Pulmonary artery endothelial cell (primary cell): ENCODE measurements at places on chromosomes 1 and 21.
A peak's percentile ranks its signal among the peaks of the same experiment; 100 is the strongest.

DNA sequence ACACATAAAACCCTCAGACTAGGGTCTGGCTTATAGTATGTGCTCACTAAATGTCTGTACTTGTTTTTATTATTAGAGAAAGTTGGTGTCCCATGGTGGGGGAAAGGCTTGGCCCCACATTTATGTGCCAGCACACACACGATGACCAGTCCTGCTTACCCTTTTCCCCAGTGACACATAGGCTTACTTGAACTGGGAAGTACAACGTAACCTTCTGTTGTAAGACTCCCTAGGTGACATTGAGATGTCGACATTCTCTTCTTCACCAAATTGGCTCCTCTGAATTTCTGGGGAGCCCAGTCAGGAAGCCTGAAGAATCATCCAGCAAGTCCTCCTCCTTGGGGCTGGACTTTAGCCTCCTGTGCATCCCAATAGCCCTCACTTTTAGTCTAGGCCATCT, 1.7 kb upstream of the MECR start:
- no peak for DNase-seq

DNA sequence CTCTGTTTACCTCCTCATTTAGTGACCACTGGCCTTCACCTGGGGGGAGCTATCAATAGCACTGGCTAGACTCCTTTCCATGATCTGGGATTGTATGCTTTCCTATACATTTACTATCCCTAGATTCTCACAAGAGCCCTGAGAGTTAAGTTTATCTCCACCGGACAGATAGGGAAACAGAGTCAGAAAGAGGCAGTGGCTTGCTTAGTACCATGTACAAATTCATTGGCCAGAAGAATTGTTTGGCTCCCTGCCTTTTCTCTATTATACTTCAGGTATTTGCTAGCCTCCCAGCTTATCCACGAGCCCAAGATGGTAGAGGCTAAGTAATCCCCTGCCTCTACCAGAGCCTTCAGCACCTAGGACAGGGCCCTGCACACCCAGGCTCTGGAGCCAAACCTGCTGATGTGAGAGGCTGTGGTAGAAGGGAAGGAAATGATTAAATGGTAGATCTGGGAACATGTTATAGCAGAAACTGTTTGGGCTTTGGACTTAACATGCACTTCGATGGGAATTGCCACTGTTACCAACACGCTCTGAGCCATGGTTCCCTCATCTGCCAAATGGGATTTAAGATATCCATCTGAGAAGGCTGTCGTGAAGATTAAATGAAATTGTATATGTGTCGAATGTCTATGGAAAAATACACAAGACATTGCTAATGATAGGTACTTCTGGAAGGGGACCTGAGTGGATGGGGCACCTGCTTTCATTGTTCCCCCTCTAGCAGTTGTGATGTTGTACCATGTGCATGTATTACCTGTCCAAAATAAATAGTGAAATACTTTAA, 3.1 kb upstream of the BLACAT1 start:
- peak; percentile 22 for DNase-seq

DNA sequence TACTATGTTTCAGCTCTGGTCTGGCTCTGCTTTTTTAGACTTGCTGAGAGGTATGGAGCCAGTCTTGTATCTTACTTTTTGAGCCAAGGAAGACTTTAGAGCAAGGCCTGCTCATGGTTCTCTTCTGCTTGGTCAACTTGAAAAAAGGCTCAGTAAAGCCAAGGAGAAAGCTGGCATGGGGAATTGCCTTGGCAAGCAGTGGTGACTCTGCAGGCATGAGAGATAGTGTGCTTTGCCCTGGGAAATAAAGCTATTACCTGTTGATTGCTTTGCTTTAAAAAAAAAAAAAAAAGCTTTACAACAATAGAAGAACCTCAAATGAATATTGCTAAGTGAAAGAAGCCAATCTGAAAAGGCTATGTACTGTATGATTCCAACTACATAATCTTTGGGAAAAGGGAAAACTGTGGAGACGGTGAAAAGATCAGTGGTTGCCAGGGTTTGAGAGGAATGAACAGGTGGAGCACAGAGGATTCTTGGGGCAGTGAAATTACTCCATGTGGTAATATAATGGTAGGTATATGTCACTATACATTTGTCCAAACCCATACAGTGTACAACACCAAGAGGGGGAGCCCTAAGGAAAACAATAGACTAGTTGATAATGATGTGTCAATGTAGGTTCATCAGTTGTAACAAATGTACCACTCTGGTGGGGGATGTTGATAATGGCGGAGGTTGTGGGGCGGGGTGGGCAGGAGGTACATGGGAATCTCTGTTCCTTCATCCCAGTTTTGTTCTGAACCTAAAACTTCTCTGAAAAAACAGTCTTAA, 87.6 kb downstream of the HMCN1 start:
- DNase-seq = no peak

GRCh38 chr1:40130892-40131291, 30.3 kb upstream of the RLF start:
- peak; percentile 29 for DNase-seq

DNA sequence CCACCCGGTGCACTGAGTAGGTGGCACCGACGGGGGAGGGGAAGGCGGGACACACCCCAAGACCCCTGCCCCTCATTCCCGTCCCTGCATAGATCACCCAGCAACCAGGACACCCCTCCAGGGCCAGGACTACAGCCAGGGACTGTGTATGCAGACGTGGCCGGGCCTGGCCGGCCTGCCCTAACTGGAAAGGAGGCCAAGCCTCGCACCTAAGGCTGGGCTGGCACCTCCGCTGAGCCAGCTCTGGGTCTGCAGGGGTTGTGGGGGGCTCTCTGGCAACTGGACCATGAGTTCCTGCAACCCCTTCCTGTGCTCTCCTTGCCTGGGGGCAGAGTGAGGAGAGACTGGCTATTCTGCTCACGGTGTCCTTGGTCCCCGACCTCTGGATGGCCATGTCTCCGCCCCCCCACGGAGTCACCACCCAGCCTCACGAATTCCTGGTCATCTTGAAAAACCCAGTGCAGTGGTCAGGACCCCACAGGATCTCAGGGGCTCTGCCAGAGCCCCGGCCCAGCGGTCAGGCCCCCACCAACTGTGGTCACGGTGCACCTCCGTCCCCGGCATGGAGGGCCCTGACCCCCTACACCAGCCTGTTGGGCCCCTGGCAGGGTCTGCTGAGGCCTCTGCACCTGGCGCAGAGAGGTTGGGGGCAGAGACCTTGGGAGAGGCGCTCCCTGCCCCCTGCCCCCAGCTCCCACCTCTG, 1.1 kb upstream of the FNDC10 start:
- no peak for DNase-seq

DNA sequence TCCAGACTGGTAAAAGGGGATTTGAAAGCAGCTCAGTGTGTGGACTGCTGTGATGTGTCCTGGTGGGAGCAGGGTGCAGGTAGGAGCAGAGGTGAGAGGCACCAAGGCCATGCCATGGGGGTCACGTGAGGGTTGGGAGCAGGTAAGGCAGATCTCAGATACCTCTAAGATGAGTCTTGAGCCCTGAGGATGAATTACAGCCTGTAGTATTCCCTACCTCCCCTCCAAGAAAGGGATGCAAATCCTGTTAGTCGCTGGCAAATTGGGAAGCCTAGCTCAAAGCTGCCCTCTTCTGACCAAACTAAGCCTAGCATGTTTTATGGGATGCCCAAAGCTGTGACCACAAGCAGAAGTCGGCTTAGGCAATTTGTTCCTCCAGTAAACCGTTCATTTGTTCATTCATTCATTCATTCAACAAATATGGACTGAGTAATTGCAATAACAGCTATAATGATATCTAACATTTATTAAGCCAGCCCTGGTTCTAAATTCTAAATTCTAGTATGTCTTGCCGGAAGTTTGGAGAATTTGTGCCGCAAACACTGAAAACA, 3.9 kb upstream of the NUAK2 start:
- DNase-seq = peak; percentile 40

DNA sequence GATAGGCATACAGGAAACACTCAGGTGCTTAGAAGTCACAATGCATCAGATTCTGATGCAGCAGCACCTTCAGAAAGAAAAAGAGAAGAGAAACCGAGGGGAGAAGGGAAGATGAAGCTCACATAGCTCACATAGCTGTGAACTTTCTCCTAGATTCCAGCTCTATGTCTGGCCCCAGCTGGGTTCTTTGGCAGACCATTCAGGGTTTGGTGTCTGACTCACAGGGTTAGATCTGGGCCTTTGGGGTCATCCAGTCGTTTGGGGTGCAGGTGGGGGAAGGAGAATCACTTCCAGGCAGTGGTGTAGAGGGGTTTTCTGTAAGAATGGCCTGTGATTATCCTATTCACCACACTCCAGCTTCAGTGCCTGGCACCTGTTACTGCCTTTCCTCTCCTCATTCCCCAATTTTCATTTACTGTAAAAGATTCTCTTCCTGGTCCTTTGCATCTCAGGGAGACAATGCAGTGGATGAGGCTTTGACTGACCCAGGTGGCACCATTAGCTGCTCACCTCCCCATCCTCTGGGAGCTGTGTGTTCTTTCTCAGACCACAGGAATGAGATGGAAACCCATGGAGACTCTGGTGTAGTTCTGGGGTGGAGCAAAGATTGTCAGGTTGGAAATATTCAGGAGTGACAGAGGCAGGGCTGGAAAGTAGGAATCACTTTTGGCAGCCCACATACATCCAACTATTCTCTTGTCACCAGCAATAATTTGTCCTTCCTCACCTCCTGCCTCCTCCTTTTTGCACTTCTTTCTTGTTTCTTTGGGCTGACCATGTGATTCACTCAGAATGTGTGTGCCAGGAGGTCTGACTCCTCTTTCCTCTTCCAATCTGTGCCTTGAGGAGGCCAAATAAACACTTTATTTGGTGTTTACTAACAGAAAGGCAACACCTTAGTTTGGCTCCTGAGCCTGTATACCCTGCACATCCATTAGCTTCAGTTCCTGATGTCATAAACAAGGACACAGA, 103.3 kb downstream of the PAPPA2 start:
- DNase-seq = no peak

DNA sequence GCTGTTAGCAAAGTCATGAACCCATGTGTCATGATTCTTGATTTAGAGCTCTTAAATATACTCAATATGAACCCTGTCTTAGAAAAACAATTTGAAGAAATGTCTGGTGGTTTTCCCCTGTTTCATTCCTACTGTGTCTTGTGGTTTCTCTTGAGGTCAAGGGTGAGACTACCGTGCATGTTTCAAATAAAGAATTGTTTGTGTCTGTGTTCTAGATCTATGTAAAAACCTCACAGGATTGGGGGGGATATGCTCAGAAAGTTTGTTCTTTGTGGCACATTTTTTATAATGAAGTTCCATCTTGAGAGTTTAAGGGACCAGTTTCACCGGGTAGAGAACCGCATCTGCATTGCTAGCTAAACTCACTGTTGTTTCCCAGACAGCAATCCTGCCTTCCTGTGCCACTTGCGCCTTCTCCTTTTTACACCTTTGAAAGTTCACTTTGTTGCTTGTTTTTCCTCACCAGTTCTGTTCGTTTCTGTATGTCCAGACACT, 30.9 kb upstream of the CACYBP start:
- DNase-seq = peak; percentile 17

GRCh38 chr1:209705033-209705598, 470 bp downstream of the HSD11B1 start:
- no peak for DNase-seq

DNA sequence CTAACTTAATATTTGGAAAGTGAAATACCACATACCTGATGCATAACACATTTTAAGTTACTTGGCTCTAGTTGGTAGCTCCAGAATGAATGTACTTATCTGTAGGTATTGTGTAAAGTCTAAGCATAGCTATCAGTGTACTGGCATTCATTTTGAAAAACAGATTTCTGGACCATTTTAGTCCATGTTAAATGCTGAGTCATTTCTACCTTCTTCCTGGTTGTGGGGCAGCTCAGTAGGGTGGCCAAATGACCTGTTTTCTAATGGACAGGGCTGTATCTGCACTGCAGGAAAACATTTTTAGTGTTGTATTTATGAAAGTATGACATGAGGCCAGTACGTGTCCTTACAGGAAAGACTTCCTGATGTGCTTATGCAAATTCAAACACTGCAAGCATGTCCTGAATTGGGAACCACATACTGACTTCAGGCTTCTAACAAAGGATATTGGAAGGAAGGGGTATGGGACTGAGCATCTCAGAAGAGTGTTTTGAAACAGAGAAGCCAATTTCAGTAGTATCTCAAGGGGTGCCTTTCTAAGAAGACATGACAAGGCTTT, 300.3 kb upstream of the B3GALT2 start:
- DNase-seq = no peak

GRCh38 chr1:15799004-15799867, 8.2 kb downstream of the UQCRHL start:
- DNase-seq = peak; percentile 82

DNA sequence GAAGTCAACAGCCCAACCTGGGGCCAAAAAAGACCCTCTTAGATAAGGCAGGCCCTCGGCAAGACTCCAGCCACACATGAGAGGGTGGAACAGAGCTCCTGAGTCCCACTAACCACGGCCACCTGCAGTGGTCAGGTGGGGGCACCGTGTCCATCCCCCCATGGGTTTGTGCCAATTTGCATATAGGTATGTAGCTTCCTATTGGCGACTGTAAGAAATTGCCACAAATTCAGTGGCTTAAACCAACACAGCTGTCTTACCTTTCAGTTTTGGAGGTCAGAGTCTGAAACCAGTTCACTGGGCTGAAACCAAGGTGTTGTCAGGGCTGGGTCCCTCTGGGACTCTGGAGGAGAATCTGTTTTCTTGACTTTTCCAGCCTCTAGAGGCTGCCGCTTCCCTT, 59.3 kb downstream of the COL18A1 start:
- no peak for DNase-seq

GRCh38 chr1:18529714-18530113, 49.0 kb downstream of the KLHDC7A start:
- DNase-seq = no peak

- DNase-seq = no peak
Observed at GRCh38 chr1:81174052-81174451, 626.7 kb upstream of the ADGRL2 start.

GRCh38 chr1:179229214-179230140, at the start of gene ABL2:
ABL2 (minus strand) TSS chr1:179229677; CDS start chr1:179229397, 280 bp downstream.
- no peak for DNase-seq
